ELF-1 (cell line): ENCODE measurements at places on chromosomes 5 and 9.

GRCh38 chr9:82148901-82149461 lies 160.4 kb downstream of the SPATA31D1 start:
- no peak for DNase-seq

DNA sequence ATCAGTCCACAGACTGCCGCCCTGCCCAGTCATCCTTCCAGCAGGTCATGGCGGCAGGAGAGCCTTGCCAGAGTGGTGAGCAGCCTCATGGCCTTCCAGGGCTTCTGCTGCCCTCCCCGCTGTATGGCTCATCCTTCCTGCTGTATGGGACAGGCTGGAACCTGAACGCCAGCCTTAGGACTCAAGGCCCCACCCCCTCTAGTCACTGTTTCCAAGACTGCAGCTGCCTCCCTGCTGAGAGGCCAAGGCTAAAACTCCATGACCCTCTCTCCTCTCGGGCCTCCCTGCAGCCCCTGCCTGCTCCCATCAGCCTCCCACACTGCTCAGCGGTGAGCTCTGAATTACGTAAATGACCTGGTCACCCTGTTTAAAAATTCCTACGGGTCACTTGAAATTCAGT lies 227.5 kb downstream of the AGTPBP1 start:
- peak; percentile 45 for DNase-seq

DNA sequence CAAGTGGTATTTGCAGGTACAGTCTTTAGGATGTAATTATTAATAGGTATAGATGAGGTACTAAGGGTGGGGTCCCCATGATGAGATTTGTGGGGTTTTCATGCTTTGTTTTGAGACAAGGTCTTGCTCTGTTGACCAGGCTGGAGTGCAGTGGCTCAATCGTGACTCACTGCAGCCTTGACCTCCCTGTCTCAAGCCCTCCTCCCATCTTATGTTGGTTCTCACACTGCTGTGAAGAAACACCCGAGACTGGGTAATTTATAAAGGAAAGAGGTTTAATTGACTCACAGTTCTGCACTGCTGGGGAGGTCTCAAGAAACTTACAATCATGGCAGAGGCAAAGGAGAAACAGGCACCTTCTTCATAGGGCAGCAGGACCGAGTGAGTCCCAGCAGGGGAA lies 217.5 kb downstream of the CDK5RAP2 start:
- DNase-seq: no peak

DNA sequence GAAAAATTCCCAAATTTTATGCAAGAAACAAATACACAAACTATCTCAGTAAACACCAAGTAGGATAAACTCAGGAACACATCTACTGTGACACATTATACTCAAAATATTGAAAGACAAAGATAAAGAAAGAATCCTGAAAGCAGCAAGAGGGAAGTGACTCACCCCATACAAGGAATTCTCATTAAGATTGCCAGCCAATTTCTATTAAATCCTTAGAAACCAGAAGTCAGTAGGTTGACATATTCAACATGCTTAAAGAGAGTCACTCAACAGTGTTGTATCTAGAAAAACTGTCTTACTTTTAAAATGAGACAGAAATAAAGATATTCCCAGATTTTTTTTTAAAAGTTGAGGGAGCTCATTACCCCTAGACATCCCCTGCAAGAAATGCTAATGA lies 15.5 kb downstream of the SPATA31E1 start:
- DNase-seq: no peak

- no peak for DNase-seq
Observed at GRCh38 chr5:171906703-171907590, 99.5 kb downstream of the FBXW11 start.

GRCh38 chr9:77488439-77489126 lies 159.5 kb downstream of the GNA14 start:
- peak; percentile 27 for DNase-seq

GRCh38 chr9:114231273-114231672 lies 75.9 kb downstream of the COL27A1 start:
- no peak for DNase-seq

- no peak for DNase-seq
Observed at GRCh38 chr9:113935677-113936380, 59.7 kb downstream of the ZNF618 start.

DNA sequence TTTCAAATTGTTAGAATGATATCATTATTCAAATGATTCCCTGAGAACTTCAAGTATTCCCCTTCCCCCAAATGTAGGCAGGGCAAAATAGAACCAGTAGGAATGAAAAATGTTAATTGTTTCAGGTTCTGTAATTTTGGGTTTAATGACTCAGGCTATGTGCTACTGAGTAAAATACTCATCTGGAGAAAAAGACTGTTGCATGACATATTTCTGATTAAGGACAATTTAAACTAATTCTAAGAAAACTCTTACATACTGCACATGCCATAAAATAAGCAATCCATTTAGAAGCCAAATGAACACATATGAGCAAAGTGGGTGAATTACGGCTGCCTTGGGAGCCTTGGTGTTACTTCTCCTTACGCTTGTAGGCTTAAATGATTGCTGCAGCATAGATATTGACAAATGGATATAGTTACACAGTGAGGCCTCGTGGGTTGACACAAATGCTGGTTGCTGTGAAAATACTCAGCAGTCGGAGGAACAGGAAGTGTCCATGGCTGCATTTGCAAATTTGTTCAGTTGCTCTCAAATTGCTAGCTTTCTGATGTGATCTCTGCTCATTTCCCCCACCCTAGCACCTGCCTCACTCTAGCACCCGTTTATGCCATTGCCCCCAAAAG lies 174.9 kb upstream of the DMAC1 start:
- no peak for DNase-seq

DNA sequence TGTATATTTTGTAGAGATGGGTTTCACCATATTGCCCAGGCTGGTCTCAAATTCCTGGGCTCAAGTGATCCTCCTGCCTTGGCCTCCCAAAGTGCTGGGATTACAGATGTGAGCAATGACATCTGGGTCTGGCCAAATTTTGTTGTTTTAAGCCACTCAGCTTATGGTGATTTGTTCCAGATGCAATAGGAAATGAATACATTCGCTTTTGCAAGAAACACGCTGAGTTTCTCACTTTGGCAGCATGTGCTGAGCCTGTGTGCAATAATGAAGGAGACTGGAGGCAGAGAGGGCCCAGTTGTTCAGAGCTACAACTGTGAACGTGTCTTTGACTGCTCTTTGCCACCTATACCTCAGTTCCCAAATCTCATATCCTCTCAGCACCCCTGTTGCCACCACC lies 56.4 kb downstream of the KIF4B start:
- DNase-seq: no peak

GRCh38 chr5:31285025-31285424 lies 91.5 kb downstream of the CDH6 start:
- no peak for DNase-seq

GRCh38 chr5:100731768-100732167 lies 171.3 kb downstream of the ST8SIA4 start:
- no peak for DNase-seq

- no peak for DNase-seq
Observed at GRCh38 chr5:168299372-168299771, 7.9 kb downstream of the WWC1 start.

DNA sequence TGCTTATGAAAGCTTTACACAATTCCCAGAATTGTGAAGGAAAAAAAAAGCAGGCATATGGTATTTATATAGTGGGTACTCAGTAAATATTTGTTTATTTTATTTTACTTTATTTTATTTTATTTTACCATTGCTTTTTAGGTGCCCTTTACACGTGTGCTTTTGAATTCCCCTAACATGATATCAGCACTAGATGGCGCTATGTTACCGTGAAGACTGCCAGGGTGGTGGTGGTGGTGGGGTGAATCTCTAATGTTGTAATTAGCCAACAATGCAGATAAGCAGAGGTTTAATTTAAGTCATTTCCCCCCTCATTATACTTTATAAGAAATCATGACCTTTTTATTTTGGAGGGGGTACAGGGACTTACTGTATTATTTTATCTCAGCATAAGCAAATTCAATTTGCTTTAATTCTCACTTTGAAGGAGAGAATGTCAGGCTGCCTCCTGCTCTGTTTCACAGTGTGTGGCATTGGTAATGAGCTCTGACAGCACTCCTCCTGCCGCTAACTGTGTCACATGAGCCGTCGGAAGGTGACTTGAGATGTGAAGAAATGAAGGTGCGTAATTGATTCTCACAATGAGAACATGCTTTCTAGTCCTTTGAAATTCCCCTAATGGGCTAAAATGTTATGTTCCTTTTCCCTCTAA lies 165.6 kb downstream of the YTHDC2 start:
- DNase-seq: peak; percentile 58

GRCh38 chr5:66538126-66538525 lies 58.1 kb upstream of the MAST4 start:
- DNase-seq: no peak

DNA sequence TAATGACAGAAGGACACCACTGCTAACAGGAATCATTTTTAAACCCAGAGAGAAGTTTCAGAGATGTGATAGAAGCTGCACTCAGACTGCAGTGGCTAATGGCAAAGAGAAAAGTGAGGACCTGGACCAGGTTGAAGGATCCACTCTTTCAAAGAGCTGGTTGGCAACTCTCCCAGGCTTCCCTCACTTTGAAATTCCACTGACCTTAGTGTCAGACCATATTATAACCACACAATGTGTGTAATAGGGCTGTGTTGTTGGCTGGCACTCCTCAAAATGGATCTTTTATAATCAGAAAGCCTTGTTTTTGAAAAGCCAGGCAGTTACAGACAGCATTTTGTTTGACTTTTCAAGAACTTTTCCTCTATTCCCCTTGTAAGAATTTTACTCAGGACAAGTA lies 280.7 kb downstream of the PRELID2 start:
- DNase-seq: no peak

DNA sequence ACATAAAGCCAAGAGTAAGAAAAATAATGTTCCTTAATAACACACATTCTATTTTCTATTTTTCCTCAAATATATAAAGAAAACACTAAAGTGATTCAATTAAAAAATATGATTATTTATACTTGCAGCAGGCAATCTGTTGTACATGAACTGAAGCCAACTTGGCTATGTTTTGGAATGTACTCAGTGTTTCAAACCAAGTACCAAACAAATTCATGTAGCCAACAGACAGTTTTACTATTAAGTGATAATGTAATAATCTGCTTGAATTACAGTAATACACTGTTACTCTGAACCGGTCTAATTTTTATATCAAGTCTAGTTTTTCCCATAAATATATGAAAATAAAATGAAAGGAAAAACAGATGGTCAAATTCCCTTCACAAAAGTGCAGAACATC lies 58.0 kb downstream of the CEP120 start:
- DNase-seq: no peak

GRCh38 chr9:131046581-131047202 lies 37.7 kb downstream of the LAMC3 start:
- peak; percentile 89 for DNase-seq

DNA sequence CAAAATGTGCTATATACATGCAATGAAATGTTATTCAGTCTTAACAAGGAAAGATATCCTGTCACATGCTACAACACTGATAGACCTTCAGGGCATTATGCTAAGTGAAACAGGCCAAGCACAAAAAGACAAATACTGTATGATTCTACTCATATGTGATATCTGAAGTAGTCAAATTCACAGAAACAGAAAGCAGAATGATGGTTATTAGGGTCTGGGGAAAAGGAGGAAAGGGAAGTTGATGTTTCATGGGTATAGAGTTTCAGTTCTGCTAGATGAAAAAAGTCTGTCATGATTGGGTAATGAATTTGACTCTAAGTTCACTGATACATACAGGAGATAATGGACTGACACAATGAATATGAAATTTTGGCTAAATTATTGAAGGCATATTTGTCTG lies 11.2 kb upstream of the RIC1 start:
- no peak for DNase-seq

GRCh38 chr5:59209758-59210359 lies 627.0 kb downstream of the RAB3C start:
- no peak for DNase-seq

DNA sequence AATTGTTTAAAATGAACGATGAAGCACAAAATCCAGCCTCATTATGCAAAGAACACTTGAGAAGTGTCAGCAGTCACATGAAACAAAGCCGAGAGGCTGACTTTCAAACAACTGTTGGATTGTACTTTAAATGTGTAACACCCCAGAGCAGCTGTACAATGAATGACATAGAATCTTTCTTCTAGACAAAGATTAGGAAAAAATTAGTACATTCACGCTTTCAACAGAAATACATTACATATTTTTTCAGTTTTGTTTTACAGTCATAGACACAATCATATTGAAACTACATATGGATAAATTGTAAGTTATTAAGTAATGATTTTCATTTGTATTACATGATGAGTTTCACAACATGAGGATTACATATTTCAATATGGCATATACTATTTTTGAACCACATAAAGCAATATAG lies 10.6 kb upstream of the AGXT2 start:
- DNase-seq: no peak

DNA sequence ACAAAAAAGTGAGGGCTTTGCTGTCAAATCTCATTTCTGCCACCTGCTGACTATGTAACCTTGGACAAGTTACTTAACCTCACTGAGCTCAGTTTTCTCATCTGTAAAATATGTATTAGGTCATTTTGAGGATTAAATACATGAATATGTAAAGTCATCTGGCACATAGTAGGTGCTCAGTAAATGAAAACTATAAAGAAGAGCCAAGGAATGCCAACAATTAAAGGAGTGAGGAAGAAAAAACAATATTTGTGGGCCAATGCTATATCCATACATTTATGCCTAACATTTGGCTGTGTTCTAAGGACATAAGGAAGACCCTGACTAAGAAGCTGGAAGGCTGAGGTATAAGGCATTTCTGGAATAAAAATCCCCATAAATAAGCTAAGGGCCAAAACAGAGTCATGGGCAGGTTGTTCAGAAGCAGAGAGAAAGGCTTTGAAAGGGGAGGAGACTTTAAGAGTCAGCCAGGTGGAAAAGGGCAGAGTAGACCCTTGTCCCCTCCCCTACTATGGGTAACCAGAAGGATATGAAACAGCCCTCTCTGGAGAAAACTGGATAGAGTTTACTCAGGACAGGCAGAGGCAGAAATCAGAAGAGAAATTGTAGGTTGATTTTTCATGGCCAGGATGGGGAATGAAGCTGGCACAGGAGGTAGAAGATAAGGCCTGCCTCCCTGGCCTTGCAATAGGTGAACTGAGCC lies 47.6 kb upstream of the SIL1 start:
- no peak for DNase-seq

GRCh38 chr5:143495110-143495509 lies 91.6 kb upstream of the NR3C1 start:
- DNase-seq: no peak

- no peak for DNase-seq
Observed at GRCh38 chr5:119331566-119332095, 24.2 kb upstream of the TNFAIP8 start.

DNA sequence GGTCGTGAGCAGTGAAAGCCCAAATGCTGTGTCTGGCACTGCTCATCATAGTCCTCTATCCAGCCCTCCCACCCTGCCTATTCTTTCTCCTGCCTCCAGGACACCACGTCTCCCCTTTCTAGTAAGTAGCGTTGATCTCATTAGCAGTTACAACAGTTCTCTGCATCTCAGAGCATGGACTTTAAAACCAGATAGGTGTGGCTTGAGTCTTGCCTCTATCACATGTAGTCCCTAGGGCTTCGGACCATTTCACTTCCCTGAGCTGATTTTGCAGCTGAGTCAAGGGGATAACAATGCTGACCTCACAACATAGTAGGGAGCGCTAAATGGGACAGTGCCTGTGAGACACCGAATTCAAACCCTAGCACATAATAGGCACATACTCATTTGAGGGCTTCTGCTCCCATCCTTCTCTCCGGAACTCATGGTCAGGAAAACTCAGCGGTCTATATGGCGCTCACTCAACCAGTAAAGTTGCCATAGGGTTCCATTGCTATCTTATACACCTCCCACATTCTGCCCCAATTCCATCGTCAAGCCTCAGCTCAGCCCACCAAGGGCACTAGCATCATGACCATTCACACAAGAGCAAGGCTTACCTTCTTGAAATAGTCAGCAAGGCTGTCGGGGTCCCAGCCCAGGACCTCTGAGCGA lies 515 bp downstream of the LCP2 start:
- no peak for DNase-seq
